Activated T-cell treated with anti-CD3 and anti-CD28 coated beads, Interleukin-2, amount 50 U/mL, for 72 hours (primary cell): ENCODE measurements at places on chromosomes 7 and 10.
A peak's percentile ranks its signal among the peaks of the same experiment; 100 is the strongest.

DNA sequence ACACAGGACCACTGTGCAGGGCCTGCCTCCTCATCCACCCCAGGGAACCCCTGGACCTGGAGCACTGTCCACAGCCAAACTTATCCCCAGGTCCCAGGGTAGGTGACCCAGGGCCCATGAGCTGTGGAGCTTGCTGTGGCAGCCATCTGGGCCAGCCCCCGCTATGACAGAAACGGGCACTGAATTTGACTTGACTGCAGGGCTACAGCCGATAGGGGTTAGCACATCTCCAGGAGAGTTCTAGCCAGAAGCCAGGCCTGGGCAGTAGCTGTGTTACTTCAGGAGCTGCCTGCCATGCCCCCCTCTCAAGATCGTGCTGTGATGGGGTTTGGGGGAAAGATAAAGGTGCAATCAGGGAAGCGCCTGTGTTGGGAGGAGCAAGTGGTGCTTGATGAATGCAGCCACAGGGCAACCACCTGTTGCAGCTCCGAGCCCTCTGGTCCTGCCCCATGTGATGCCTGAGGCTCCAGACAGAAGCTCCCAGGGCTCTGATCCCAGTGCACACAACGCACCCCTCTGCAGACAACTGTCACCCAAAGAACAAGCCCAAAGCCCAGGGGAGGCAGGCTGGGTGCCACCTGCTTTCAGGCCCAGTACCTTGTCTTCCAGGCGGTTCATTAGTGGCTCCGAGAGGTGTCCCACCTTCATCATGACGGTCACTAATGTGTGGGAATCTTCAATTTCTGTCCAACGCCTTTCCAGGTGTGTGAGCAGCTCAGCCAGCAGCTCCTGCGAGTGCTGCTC, 6.5 kb downstream of the TBRG4 start:
- DNase-seq, result no peak

GRCh38 chr10:90958781-90959180, 37.9 kb upstream of the ANKRD1 start:
- no peak for DNase-seq

DNA sequence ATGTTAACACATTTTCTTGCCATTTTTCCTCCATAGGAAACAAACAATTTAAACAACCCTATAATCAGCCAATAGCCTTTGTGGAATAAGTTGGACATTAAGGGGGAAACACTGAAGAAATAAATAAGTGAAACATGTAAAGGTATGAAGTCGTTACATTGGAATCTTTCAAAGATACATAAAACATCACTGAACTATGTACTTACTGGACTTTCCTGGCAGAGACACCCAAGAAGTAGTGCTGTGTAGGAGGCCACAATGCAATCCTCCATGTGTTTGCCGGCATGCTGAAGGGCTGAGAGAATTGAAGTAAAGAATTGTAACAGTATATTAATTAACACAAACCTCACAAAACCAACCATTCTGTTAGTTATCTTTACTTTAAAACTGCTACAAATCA, 76.5 kb upstream of the GRID1 start:
- DNase-seq, result no peak

- DNase-seq, result peak; percentile 17
Measured at GRCh38 chr7:6614953-6615722, at the start of gene ZNF853. TSS of gene ZNF853 (plus strand) at chr7:6615610. CDS start at chr7:6616175, 565 bp downstream.

GRCh38 chr10:109898666-109899355, 24.5 kb downstream of the XPNPEP1 start:
- no peak for DNase-seq

DNA sequence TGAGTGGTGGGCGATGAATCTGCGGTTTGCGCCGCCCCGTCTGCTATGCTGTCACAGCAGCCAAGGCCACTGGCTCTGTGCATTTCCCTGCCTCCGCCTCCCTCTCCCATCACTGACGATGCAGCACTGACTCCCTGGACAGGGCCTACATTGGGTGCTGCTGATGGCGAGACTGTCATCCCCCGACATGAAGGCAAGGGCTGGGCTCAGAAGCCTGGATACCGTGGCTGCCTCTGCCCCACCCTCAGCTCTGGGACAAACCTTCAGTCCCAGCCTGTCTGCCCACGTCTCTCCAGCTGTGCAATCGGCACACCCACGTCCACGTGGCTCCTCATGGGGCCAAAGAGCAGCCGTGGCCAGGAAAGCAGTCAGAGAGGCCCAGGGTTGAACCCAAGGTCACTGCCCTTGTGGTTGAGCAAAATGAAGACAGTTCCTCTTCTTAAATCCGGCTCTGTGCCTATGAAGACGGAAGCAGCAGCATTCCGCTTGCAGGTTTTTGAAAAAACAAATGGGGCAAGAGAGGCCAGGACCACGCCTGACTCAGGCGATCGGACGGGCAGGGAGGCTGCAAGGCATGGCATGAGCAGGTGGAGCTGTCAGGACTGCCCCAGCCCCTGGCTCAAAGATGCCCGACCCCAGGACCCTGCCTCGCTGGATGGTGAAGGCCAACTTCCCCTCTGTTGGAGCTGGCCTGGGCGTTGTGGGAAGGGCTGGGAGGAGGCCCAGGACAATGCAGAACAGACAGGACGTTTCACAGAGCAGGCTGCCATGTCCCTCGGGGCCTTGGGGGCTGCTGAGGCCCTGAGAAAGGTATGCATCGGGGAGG, 517.5 kb downstream of the DNAJB6 start:
- DNase-seq, result no peak

GRCh38 chr7:14073988-14074387, 84.5 kb upstream of the ETV1 start:
- no peak for DNase-seq

GRCh38 chr7:151662251-151662826, 142.6 kb upstream of the RHEB start:
- DNase-seq, result no peak

- no peak for DNase-seq
Measured at GRCh38 chr10:110138197-110138812, 69.1 kb upstream of the MXI1 start.

GRCh38 chr7:28432105-28432504, 19.8 kb downstream of the CREB5 start:
- DNase-seq, result no peak

DNA sequence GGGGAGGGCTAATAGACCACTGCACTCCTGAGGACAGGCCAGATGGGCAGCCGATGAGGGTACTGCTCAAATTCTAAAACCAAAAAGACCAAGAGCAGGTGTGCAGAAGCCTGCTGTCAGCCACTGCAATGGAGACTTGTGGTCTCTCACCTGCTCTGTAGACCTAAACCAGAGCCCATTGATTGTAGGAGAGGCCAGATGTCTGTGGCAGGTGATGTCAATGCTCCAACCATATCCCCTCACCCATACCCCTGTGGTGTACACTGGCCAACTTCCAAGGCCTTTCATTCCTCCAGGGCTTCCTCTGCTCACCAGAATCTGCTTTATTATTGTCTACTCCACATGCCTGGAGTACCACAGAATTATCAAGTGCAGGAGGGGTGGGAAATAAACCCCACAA, 116.9 kb upstream of the CHST15 start:
- no peak for DNase-seq

DNA sequence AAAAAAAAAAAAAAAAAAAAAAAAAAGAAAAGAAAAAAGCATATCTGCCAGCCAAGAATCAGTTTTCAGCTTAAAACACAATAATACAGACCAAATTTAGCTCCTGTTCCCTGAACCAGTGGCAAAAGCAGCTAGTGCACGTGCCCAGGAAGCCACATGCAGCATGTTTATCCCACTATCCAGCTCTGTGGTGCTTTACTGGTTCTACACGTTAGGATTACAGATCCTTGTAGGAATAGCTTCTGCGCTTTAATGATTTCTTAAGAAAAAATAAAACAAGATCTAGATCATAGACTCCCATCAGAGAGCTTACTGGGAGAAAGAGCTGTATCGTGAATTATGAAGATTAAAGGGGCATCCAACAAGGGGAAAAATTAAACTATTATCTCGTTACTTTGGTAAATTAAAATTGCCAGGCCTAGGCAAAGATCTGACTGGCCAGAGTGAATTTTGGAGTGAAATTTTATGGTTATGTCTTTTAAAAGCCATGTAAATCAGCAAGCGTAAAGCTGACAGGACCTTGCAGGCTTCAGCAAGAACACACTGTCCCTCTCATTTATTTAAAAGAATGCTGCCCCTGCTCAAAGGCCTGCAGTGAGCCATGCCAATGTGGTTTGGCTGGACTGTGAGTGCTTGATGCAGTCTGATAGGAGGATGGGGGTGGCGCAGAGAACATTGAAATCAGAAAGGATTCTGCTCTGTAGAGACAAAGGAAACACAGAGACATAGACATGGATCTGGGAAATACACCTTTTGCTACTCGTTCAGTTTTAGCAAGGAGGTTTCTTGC, 177.3 kb upstream of the PHYHIPL start:
- no peak for DNase-seq
